ENCODE measurements at places on chromosomes 12 and 14.

GRCh38 chr14:104752735-104753527 is at the start of gene SIVA1:
SIVA1 (plus strand) TSS chr14:104753147; CDS start chr14:104753202, 55 bp downstream.
- DNase-seq, result peak; percentile 100

DNA sequence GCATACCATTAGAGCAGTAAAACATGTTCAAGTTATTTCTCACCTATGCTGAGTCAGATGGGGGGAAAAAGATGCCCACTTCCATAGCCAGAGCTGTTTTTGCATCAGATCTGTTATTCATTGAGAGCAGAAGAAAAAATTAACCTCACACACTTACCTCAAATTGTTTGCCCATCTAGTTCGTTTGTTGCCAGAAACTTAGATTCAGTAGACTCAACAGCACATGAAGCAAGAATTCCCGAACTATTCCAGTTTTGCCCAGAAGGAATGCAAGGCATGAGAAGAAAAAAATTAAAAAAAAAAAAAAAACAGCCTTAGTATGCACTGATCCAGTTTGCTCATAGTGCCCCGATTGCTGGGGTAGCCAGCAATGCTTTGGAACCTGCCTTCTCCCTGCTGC is 12.4 kb upstream of the DPF3 start:
- peak; percentile 67 for DNase-seq

- no peak for DNase-seq
Measured at GRCh38 chr14:65150898-65151608, 48.7 kb upstream of the MAX start.

- DNase-seq, result no peak
Measured at GRCh38 chr12:76020281-76020680, 11.3 kb downstream of the PHLDA1 start.

DNA sequence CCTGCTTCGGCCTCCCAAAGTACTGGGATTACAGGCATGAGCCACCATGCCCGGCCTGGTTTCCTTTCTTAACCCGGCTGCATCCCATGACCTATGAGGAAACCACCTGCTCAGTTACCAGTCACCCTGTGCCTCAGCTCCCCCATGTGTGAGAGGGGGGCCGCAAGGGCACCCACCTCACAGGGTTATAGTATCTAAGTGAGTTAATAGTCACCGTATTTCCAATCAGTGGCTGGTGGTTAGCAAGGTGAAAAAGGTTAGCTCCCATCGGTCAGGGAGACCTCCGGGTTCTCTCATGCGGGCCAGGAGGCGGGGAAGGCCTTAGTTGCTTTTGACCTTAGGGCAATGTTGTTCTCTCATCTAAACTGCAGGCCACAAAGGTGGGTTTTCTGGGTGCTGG is 6.7 kb downstream of the LRP1 start:
- DNase-seq, result no peak

DNA sequence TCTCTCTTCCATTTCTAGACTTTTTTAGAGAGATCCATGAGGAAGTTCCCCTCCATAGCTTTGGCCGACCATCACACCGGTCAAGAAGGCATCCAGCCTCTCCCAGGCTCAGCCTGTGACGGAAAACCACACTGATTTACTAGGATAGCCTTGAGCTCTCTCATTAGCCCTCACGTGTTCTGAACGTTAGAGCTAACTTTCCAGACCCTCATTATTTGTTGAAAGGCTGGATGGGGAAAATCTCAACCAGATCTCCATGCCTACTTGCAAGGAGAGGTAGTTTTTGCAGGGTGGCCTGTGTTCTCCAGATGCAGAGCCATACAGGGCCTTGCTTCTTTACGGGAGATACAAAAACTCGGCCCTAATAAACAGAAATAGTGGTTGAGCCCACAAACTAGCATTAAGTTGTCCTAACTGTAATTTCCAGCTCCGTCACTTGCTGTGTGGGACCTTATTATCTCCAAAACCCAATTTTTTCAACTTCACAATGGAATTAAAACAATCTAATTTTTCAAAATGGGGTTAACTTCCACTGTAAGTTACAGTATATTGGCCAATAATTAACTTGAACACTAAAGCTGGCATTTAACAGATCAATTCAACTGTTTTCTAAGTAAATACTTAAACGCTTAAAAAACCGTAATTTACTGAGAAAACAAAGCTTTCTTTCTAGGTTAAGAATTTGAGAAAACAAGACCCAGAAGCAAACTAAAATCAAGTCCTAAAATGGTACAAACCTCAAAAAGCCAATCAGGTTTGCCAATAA is 65.3 kb downstream of the KLHL28 start:
- no peak for DNase-seq

- no peak for DNase-seq
Measured at GRCh38 chr14:98945611-98946570, 326.1 kb downstream of the BCL11B start.

GRCh38 chr12:23115984-23116383 is 491.0 kb downstream of the ETNK1 start:
- DNase-seq, result no peak

DNA sequence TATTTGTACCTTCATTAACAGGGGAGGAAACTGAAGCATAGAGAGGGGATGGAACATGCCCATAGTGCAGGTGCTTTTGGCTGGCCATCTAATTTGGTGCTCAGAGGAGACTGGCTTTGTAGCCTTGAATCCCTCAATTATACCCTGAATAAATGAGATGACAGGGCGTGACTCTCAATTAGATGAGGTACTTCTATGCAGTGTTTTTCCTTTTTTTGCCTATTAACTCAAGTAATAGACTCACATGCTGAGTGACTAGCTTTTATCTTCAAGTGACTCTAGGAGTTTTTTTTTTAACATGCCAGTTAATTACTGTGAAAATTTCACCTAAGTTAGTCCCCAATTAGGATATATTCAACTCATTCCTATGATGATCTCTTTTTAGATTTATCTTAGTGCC is 243.7 kb downstream of the DACT1 start:
- no peak for DNase-seq

DNA sequence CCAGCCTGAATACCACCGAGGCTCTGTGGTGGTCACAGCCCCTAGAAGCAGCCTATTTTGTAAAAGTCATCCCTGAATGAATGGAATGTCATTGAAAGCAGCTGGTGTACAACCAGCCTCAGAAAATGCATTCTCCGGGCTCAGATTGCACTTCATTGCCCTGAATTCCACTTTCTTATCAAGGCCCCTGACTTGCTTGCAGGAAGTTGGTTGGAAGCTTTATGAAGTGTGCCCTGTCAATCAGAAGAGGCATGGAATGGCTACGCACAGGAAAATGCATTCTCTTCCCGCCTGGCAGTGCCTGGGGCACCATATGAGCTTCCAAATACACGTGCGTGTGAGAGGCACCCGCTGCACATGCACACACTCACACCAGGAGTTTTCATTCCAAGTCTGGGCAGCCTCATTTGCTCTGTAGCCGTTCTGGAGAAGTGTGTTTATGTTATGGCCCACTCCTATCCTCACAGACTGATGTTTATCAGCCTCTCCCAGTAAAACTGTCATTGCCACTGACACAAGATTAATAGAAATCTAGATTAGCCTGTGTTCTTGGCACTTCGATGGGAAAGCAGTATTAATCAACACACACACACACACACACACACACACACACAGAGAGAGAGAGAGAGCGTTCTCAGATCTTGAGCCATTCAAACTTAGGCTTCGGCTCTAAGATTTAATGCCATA is 63.9 kb downstream of the NUAK1 start:
- peak; percentile 32 for DNase-seq

- DNase-seq, result no peak
Measured at GRCh38 chr14:92413379-92413778, 90.4 kb downstream of the SLC24A4 start.

DNA sequence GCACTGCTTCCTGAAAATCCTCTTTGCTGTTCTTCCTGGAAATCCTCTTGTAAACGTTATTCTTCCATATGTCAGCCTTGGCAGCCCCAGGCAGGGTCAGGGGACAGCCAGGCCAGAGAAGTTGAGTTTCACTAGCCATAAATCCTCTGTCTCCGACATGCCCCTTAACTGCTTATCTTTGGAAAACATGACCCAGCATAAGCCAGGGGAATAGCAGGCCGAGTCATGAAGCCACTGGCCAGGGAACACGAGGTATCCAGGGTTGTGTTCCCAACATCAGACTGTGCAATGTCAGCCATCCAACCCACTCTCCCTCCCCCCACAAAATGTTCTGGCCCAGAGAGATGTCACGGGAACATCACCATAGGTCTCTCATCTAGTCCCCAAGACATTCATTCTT is 453.9 kb downstream of the MED13L start:
- DNase-seq, result no peak

GRCh38 chr12:25578411-25579143 is 25.5 kb upstream of the LMNTD1 start:
- DNase-seq, result no peak

DNA sequence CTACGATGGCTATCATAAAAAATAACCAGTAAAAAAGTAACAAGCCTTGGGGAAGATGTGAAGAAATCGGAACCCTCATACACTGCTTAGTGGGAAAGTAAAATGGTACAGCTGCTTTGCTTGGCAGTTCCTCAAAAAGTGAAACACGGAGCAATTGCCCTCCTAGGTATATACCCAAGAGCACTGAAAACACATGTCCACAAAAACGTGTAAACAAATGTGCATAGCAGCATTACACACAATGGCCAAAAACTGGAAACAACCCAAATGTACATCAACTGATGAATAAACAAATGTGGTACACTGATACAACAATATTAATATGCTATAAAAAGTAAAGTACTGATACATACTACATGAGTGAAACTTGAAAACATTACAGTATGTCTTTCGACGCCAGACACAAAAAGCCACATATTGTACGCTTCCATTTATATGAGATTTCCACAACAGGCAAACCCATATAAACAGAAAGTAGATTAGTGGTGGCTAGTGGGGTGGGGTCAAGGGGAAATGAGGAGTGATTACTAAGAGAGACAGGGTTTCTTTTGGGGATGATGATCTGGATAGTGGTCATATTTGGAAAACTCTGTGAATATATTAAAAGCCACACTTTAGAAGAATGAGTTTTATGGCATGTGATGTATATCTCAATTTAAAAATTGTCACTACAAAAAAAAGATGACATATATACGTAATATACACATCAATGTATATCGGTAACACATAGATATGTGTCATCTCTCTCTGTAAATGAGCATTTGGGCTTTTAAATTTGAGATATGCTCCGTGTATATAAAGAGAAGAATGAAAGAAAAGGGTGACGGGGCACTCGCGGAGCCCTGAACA is 996 bp downstream of the SLC41A2 start:
- no peak for DNase-seq

DNA sequence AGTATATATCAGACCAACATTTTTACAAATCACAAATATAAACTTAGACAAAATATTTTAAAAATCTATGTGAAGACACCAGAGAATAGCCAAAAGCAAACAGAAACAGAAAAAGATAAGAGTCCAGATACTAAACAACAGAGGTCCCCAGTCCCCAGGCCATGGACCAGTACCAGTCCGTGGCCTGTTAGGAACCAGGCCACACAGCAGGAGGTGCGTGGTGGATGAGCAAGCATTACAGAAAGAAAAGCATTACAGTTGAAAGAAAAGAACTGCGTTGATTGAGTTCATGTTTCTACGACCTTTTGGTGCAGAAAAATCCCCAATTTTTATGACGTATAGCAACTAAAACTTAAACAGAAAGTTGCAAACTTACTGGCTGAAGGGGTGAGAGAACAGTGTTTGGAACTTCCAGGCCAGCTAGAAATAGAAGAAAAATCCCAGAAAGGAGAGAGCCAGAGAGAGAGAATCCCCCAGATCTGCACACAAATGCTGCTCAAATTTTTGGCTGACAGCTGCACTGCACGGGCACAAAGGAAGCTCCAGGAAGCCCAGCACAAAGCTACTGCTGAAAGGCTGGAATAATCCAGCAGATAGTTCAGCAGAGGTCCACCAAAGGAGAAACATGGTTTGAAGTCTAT is 159.6 kb upstream of the C14orf180 start:
- no peak for DNase-seq

GRCh38 chr14:34088914-34089313 is 138.0 kb upstream of the EGLN3 start:
- DNase-seq, result no peak

- DNase-seq, result no peak
Measured at GRCh38 chr14:34682787-34683321, 31.5 kb downstream of the CFL2 start.

DNA sequence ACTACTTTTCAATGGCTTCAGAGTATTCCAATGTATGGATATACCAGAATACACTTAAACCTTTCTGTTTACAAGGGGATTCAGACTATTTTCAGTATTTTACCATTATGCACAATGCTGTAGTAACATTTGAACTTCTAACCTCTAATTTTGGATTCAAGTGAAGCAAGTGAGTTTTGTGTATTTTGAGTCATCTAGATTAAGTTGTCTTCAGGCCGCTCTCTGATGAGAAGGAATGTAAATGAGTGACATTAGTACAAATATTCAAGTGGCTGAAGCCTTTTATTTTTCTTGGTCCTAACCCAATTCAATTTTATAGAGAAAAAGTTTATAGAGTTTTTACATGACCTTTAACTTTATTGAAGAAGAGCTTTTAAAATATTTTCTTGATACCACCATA is 125.6 kb downstream of the PDE3A start:
- DNase-seq, result no peak

DNA sequence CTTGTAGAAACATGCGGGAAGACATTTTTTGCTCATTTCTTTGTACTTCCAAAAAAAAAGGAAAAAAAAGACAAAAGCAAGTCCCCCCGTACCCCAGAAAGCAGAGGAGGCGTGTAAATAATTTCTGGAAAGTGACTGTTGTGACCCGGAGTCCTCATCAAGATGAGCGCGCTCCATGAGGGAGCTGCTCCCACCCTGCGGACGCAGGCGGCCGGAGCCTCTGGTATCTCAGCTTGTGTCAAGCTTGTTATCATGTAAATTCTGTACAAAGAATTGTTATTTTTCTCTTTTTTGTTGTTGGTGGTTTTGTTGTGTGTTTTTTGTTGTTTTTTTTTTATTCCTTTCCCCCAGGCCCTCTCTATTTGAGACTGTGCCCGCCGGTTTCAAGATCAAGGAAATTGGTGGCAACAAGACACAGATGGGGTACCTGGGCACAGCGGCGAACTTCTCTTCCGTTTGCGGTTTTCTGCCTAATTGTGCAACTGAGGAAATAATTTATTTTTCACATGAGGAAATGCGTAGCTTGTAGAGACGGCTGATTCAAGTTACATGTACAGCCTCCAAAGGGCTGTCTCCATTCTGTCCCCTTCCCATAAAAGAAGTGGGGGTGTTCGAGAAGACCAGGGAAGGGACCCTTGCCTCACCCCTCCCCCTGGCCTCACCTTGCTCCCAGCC is 27.0 kb downstream of the HPD start:
- no peak for DNase-seq

- DNase-seq, result no peak
Measured at GRCh38 chr12:49804821-49805220, 23.4 kb downstream of the NCKAP5L start.

- DNase-seq, result no peak
Measured at GRCh38 chr12:20260851-20261250, 107.5 kb upstream of the PDE3A start.

DNA sequence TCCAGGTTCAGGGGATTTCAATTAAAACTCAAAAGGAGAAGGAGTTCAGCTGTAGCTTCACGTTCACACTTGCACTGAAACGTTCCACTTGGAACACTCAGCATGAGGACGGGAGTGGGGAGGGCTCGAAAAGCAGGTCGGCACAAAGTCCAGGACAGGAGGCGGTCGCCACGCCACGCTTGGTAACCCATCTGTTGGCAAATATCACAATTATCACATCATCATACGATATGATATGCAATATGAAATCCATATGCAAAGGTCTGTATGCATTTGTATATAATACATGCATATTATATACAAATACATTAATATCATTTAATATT is 17.2 kb downstream of the ADGRD1 start:
- no peak for DNase-seq

GRCh38 chr14:95533391-95533821 is 1.4 kb upstream of the GLRX5 start:
- DNase-seq, result peak; percentile 51

- no peak for DNase-seq
Measured at GRCh38 chr12:55610598-55610997, 26.1 kb upstream of the OR10P1 start.

Data from AG08396 (cell line).